Cortex of kidney (tissue), 1 donor: ENCODE measurements at places on chromosomes 6 and 20.

GRCh38 chr6:157337751-157338150 lies 14.4 kb upstream of the TMEM242 start:
- no peak for DNase-seq

GRCh38 chr6:118856301-118856700 lies 37.7 kb upstream of the ASF1A start:
- DNase-seq: no peak

GRCh38 chr6:23202207-23202606 lies 632.8 kb downstream of the HDGFL1 start:
- no peak for DNase-seq

- DNase-seq: no peak
Measured at GRCh38 chr6:1468126-1468525, 78.8 kb downstream of the FOXF2 start.

DNA sequence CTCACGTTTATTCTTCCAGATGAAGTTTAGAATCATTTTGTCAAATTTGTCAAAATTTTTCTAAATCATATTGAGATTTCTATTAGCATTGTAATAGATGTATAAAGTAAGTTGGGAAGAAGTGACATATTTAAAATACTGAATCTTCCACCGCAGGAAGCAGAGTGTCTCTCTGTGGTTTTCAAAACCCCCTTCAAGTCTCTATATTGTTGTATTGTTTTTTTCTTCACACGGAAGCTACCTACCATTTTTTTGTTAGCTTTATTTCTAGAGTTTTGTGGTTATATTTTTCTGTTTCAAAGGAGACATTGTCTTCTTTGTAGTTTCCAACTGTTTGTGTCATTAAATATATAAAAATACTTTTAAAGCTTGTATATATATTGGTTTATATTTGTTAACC lies 188.6 kb downstream of the ZDHHC14 start:
- no peak for DNase-seq

- no peak for DNase-seq
Measured at GRCh38 chr6:39080246-39080875, 31.8 kb downstream of the GLP1R start.
